CD8-positive, alpha-beta memory T cell (primary cell): ENCODE measurements at places on chromosomes 2 and 18.

DNA sequence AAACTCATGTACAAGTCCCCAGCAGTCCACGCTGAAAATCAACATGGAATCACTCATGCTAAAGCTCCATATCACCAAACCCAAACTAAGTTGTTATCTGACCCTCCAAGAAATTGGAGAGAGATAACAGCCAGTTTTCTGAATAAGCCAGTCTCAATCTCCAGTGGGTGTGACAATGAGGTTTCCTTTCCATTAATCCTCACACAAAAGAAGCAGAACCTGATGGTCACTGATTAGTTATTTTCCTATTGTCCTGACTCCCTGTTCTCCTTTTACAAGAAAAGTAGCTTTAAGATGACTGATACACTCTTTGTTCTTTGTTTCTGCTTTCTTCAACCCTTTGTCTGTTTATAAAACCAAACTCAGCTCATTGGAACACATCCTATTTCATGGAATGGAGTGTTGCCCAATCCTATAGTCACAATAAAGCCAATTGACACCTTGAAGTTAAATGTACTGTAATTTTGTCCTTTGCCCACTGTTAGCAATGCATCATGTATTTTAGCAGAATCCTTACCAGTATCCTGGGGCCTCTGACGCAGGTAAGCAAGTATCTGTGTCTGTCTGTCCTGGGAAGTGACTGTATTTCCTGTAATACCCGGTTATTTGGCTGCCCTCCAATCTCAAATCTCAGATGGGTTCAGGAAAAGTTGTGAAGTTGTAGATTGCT is 30.6 kb upstream of the SH3RF3 start:
- no peak for DNase-seq

DNA sequence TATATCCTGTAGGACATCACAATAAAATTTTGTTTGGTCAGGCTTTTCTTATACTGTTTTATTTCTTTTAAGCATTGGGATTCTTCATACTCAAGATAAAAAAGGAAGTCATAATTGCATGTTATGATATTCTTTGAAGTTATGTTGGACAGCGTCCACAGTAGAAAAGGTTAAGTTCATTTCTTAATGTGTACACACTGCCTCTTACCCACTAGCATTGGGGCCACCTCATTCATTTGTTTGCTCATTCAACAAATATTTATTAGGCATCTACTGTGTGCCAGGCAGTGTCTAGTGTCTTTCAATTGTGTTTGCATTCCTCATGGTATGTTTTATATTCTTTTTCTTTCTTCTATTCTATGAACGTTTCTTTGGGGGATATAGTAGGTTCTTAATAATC is 70.2 kb downstream of the PTPRM start:
- no peak for DNase-seq

GRCh38 chr2:137155356-137156104 is 390.2 kb downstream of the THSD7B start:
- DNase-seq, result no peak

DNA sequence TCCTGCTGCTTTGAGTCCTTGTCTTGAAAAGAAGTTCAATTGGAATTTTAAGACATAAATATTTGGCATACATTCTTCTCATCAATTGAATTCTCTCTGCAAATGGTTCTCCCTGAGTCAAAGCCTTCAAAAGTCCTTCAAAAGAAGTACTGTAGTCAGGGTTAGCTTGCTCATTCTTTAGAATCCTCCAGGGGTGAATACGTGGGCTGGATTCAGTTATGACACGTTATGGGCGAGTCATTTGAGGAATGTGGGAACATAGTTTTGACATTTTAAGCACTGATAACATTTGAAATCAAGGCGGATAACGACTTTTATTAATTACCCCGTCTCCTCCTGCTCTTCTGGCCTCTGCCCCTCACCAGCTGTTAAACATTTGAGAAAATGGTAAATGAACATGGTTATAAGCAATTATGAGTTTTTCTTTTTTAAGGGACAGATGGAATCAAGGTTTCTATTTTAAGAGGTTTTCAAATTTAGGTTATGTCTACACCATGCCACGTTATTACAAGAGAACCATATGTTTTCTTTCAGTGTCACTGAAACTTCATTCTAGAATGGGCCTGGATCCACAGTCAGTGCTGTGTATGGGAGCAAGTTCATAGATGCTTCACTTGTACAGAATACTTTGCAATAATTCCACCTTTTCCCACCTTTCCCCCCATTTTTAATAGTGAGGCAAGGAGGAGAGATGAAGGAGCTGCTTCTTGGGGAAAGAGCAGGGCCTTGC is 273.1 kb downstream of the TSN start:
- DNase-seq, result no peak

GRCh38 chr18:27824841-27825681 is 351.9 kb downstream of the CDH2 start:
- no peak for DNase-seq

GRCh38 chr2:132252191-132252893 is 90.6 kb upstream of the ANKRD30BL start:
- no peak for DNase-seq

- no peak for DNase-seq
Observed at GRCh38 chr2:190678444-190679162, 29.7 kb downstream of the NAB1 start.

DNA sequence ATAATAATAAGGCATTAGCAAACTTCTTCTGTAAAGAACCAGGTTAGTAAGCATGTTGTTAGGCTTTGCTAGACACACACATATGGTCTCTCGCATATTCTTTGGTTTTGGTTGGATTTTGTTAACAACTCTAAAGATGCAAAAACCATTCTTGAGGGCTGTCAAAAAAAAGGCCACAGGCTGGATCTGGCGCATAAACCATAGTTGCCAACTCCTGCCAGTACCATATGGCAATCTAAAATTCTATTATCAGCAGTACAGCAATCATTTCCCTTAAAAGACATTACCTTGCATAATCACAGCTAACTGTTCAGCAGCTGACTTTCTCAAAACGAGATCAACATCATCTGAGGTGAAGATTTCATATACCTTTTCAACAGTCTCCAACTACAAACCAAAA is 63.5 kb downstream of the RTTN start:
- no peak for DNase-seq

DNA sequence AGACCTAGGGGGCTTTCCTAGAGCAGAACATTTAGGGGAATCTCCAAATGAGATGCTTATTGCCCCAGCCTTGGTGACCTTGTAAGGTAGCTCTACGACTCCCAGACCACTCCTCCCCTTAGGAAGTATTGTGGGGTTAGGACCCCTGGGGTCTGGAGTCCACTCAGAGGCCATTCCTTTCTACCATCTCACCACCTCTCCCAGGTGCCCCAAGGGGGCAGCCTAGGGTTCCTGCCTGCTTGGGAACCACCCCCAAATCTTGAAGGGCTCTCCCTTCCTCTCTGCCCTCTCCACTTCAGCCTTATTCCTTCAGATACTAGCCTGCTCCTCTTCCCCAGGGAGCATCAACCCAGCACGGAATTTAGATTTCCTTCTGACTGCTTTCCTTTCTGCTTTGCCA is 17.5 kb upstream of the EXOC6B start:
- DNase-seq, result no peak

DNA sequence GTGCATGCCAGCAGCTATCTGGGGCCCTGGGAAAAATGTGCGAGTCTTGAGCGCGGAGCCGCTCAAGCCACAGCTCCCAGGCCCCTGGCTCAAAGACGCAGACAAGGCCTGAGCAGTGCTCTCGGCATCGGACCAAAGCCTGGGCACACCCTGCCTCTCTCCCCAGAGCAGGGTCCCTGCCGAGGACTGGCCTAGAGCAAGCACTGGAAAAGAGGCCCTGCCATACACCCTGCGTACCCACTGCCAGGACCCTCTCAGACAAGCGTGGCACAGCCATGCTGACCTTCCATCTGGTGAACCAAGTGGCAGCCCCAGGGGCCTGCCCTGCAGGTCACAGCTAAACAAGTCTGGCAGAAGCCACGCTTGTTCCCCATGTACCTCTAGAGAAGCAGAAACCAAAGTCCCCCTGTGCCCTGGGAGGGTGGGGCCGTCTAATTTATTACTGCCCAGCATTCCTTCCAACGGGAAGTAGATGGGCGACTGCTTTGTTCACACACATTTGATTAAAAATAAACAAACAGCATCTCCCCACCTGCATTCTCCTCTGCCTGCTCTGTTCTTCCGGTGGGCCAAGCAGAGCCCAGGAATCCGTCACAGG is 14.0 kb downstream of the STK25 start:
- no peak for DNase-seq

GRCh38 chr18:37432436-37433195 is 133.0 kb downstream of the CELF4 start:
- no peak for DNase-seq

DNA sequence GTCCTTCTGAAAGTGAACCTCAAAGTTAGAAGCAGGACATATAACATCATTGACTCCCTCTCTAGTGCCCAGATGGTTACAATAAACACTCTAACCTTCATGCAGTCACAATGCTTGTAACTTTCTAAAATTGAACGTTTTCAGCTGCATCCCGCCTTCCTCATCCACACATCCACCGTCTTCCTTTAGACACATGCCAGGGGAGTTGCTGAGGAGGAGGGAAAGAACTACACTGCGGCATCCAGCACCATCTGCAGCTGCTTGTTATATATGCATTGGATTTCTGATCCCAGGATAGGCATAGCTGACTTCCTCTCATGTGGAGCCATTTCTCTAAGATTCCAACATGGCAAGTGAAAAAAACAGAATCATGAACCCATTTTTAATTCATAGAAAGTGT is 96.8 kb downstream of the FBXO15 start:
- no peak for DNase-seq

GRCh38 chr2:214587442-214587841 is 176.6 kb downstream of the VWC2L start:
- no peak for DNase-seq

DNA sequence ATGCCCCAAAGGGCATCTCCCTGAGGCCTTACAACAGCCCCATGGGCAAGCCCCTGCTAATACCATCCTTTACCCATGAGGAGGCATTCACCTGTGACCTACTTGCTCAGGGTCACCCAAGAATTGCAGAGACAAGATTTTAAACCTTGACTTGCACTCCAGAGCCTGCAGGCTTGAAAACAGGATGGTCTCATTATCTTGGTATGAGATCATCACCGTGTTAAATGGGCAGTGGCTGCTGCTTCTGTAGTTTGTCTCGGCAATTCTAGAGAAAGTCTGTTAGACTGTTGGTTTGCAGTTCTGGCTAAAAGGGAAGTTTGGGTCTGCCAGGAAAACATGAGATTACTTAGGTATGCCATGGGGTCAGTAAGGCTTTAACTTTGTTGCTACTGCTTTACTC is 698.9 kb downstream of the GALR1 start:
- no peak for DNase-seq

- DNase-seq, result no peak
Observed at GRCh38 chr18:3457261-3457724, 7.3 kb downstream of the TGIF1 start.

- DNase-seq, result no peak
Observed at GRCh38 chr2:74764429-74765272, 69.3 kb upstream of the HK2 start.

DNA sequence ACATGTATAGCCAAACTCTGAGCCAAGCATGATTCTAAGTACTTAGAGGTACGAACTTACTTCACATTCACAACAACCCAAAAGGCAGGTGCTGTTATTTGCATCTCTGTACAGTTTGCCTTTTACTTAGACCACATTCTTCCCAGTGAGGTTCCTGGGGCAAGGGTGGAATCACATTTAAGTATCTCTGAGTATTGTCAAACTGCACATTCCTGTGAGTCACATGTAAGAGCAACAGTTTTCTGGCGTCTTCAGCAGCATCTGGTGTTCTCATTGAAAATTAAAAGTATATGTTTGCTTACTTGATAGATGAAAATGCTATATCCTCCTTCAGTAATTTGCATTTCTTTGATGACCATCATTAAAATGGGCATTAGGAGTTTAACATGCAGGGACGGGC is 119.1 kb downstream of the UXS1 start:
- no peak for DNase-seq

DNA sequence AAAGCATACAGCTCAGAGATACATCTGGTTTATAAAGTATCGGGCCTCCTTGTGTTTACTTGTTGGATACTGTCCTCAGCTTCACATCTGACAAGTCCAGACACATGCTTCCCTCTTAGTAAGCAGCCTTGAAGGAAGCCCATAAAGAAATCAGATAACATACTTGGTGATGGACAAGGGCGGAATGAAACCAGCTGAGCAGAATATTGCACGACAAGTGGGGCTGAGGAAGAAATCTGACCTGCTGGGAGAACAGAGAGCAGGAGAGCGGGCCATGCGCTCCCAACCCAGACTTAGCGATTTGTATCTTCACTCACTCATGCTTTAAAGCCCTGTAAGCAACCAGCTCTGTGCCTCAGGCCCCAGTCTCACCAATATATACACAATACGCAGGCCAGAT is 208.4 kb downstream of the CDH20 start:
- no peak for DNase-seq

DNA sequence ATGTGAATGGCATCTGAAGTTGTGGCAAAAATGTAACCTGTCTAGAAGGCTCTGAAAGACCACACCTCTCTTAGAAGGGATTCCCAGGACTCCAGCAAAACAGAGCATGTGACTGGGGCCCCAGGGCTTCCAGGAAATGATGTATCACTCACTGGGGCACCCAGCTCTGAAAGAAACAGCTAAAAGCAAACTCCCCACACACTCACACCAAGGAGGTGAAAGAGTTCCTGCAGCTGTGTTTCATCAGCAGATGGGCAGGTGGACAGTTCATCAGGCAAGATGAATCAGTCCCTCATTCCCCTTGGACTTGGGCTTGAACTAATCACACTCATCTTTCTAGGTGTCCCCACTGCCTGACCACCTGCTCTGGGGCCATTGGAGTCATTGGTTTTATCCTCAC is 76.2 kb downstream of the CCBE1 start:
- no peak for DNase-seq

DNA sequence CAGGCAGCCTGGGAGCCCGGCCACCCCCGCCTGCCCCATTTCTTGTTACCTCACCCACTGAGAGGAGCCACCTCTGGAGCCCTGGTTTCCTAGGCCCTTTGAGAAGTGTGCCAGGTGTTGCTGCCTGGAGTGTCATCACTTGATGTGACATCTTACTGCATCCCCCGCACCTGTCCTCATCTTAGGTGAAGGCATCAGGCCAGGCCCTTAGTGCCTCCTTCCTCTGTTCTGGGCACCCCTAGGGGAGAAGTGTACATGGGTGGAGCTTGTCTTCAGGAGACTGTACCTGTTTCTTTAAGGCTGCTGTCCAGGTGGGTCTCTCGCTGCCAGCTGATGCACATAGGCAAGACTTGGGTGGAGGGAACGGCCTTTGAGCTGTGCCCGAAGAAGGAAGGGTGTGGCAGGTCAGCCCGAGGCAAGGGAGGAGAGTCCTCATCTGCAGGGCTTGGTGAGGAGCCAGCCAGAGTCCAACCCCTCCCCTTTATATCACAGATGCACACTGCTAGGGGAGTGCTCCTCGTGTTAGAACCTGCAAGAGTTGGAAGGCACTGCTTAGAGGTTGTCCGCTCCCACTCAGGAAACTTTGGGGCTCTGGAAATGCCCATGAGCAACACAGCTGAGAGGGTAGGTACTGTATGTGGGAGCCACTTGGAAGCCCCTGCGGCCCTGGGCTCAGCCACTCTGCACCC is 45.9 kb downstream of the NCK2 start:
- no peak for DNase-seq
